NCI-H187 (cell line): ENCODE measurements at places on chromosomes 3 and 15.

- DNase-seq = no peak
These were observed 33.9 kb downstream of the PLD1 start for GRCh38 chr3:171776411-171776810.

DNA sequence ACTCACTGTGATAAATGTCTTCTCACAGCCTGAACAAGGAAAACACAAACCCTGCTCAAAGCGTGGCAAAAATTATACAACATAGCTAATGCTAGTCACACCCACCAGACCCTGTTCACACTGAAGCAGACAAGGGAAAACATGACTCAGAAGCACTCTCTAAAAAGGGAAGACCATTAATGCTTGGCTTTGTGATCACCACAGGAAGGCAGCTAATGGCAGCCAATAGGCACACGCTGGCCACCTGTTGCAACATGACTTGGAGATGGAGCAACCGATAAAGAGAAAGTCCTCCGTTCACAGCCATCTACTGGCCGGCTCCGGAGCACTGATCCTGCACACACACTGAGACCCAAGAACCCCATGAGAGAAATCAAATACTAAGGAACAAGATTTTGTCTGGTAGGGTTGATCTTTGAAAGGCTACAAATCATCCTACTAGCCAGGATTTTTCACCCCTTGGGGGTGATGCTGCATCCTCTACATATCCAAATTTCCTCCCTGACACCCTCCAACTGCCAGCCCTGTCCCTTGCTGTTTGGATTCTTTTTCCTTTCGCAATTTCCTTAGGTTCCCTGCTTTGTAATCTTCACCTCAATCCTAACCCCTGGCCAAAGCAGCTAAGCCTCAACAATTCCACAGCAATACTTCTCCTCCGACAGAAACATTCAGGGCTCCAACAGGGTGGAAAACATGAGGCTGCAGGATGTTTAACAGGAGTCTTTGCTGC lies 3.2 kb downstream of the ZXDC start:
- peak; percentile 61 for DNase-seq

- no peak for DNase-seq
These were observed 184.9 kb downstream of the FMN1 start for GRCh38 chr15:33009603-33010002.

DNA sequence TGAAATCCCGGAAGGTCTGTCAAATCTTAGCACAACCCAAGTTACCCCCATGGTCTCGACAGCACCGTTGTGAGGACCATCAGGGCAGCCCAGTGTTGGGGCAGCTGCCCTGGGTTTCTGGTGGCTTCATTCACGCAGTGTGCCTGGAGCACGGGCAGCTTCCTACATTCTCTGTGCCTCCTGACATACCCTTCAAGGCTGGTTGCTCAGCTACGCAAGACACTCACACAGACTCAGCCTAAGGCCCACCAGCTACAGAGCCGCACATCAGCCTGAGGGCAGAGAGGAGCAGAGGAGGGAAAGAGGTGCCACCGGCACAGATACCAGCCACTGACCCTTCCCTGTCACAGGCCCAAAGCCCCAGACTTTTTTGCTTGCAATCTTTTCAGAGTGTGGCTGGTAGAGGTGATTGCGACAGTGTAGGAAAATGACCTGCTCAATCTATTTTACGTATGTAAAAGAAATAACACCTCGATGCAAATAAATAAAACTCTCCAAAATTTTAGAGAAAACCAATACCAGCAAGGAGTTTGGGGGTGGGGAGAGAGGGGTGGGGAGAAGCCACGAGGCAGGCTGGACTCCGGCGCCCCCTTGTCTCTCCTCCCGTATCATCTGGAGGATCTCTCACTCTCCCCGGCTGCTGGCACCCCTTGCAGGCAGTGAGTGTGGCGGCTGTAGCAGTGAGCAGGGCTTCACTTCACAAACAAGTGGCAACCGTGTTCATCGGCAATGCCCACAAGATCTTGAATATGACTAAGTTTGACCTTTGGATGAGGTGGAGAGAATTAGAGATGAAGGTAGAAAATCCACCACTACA lies 12.7 kb downstream of the CSPG5 start:
- DNase-seq = no peak

DNA sequence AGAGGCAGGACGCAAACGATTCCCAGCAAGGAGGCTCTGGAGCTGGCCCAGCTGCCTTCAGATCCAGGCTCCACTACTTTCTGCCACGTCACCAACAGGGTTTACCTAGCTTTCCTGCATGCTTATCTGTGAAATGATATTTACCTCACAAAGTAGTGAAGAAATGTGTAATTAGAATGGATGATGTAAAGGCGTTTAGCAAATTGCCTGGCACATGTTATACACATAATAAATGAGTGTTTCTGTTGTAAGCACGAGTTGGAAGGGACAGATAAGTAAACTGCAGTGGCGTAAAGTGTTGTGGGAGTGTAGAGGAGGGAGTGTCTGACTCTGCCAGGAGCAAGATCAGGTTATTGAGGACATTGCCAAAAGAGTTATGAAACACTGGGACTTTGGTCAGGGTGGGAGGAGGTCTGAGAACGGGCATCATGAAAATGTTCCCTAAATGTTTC lies 3.5 kb upstream of the CHAC1 start:
- no peak for DNase-seq

DNA sequence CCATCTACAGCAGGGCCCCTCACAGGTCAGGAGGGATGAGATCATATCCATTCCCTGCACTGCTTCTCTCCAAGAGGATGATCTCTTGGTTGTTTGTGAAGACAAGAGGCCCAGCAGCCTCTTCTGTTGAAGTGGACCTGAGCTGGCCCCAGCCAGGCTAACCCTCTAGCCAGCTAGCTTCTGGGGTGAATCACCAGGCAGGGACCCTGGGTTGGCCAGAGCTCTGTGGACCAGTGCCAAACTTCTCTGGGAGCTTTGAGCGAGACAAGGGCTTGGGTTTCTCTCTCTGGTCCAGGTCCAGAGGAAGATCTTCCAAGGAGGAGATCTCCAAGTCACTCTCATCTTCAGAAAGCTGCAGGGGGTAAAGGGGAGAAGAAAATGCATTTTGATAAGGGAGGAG lies 52.7 kb downstream of the CLDN18 start:
- no peak for DNase-seq

- DNase-seq = no peak
These were observed 43.3 kb downstream of the GABRB3 start for GRCh38 chr15:26729581-26729980.

DNA sequence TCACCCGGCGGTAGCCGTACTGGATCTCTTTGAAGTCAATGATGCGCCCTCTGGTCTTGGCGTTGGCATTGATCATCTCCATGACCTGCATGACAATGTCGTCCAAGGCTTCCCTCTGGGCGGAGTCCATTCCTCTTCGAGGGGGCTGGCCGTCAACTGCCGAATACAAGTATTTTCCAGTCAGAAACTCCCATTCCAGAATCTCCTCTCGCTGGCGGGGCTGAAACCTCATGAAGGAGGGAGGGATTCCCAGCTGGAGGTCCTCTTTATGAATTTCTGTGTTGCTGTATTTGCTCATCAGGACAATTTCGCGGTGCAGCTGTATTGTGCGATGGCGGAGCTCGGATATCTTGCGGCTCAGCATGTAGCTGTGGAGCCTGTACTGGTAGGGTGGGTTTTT lies 73.4 kb downstream of the CHSY1 start:
- no peak for DNase-seq

- DNase-seq = no peak
These were observed 35.4 kb upstream of the DUSP7 start for GRCh38 chr3:52091586-52092270.

DNA sequence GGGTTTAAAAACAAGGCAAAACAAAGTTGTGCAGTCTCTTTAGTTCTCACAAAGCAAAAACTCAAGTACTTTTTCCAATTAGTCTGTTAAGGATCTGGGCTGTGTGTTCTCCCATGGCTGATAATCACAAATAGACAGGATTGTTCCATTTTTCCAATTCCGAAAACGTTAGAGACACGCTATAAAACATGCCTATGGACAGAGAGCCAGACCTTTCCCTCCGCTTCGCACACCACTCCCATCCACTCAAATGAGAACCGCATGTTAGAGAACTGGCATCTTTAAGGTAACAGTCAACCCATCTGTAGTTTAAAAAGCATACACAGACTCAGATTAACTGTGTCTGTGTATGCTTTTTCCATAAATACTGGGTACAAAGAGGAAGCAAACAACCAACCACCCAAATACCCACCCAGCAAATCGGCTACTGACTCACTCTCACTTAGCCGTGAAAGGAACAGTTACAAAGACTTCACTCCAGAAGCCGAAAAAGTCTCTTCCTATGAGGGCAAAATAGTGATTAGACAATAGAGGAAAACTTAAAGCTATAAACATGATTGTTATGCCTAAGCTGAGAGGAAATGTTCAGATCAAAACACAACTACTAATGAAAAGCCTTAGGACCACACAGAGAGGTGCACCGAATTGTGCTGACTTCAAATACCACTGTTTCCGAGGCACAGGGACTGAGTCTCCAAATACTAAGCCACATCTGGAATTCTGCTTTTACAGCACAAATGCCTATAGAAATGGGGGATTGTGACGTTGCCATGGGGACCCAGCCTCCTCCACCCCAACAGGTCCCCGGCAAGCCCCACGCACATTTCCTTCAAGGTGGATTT lies 36.1 kb downstream of the IL17RD start:
- no peak for DNase-seq
